ENCODE measurements at places on chromosomes 12 and 14. TPM values are rescaled to one million over a fixed set of nuclear protein-coding genes. Genes with fewer than 3 reads are reported as not detected.

- peak; percentile 48 for DNase-seq
These were observed 43.1 kb upstream of the ATF7IP start for GRCh38 chr12:14322403-14322802.

DNA sequence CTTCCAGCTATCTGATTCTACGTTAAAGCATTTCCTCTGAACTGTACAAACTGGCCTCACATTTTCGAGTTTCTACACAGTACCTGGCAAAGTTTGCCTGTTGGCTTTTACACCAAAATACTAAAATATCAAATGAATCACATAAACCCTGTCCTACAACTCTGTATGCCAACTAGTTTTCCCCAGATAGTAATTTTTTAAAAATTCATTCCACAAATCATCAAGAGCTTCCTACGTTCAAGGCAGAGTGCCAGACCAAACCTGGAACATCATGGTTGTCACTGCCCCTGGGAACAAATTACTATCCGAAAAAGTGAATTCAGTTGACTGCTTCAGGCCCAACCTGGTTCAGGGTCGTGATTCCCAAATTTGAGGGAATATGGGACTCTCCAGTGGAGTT lies 2.1 kb downstream of the TMEM30B start:
- no peak for DNase-seq

- DNase-seq, result peak; percentile 47
These were observed 42.4 kb downstream of the ERH start for GRCh38 chr14:69355607-69356281.

GRCh38 chr14:96394047-96394815 lies 2.3 kb downstream of the AK7 start:
- no peak for DNase-seq

- DNase-seq, result no peak
These were observed 224.4 kb upstream of the DAAM1 start for GRCh38 chr14:58963873-58964597.

DNA sequence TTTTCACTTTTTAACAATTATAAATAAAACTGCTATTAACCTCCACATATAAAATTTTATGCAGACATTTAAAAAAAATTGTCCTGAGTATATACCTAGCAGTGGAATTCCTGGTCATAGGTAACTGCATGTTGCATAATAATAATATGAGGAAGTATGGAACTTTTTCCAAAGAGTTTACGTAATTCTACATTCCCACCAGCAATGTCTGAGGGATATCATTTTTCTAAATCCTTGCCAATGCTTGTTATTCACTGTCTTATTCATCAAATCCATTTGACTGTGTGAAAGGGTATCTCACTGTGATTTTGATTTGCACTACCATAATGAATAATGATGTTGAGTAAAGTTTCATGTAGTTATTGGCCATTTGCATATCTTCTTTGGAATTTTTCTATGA lies 393.8 kb downstream of the LRFN5 start:
- no peak for DNase-seq

Gene USP44
- total RNA-seq, result not detected

GRCh38 chr14:91332171-91332985 lies 85.2 kb downstream of the CCDC88C start:
- no peak for DNase-seq

Gene KRT2
- not detected for total RNA-seq

DNA sequence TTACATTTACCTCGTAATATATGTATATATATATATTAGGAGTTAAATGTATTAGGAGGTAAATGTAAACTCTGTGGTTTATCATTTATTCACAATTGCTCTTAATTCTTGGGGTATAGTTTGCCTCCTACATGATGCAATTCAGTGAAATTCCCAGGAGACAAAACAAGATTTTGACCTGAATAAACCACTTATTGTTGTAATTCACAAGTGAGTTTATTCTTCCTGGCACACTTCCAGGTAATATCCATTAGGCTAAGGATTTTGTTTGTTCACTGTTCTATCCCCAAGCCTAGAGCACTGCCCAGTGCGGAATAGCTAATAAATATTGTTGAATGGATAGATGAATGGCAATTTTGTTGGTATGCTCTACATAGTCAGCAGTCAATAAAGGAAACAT lies 3.0 kb downstream of the SMIM10L1 start:
- DNase-seq, result no peak

Measured in HFFc6 (cell line).